ENCODE measurements at places on chromosomes 1 and 21.
A peak's percentile ranks its signal among the peaks of the same experiment; 100 is the strongest.

DNA sequence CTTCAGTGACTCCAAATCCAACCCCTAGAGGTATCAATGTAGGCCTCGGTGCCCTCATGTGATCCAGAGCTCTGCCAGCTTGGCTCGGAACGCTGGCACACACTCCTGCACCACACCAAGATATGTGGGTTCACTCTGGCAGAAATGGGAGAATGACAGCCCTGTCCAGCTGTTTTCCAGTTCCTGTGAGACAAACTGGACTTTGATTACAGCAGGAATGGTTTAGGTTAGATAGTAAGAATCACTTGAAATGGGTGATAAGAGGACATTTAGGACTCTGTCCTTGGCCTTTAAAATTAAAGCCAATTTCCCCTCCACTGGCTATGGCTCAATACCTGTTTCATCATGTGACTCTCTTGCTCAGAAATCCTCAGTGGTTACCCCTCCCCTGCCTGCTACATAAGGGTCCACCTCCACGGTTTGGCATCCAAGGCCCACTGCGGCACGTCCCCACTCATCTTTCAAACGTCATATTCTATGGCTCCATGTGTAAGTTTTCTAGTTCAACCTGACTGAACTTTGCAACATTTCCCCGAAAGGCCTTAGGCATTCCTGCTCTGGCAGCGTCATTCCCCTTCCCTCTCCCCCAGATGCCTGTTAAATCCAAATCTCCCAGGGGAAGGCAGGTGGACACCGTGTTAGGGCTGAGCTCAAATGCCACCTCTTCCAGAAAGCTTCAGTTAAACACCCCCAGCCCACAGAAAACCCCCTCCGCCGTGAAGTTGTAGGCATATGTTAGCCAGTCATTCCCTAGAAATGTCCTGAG is 44.7 kb downstream of the PLEKHA6 start:
- no peak for DNase-seq

- DNase-seq: peak; percentile 23
Observed at GRCh38 chr1:202551683-202552082, 158.6 kb downstream of the SYT2 start.

GRCh38 chr1:99207216-99207615 is 57.1 kb upstream of the PLPPR4 start:
- DNase-seq: no peak

DNA sequence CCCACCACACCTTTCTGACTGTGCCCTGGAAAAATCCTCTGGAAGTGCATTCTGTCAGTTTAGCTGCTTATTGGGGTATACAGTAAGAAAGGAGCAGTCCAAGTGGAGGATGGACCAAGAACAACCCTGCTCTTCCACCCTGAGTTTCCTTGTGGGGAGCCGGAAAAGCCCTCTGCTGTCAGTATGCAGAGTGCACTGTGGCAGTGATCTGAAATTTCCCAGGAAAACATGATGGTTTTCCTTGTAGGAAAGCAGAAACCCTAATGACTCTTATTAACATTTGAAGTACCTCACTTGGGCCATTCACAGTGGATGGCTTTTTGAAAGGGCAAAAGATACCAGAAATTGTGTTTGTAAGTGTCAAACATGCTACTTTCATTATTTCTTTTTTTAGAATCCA is 20.5 kb downstream of the ELAVL4 start:
- no peak for DNase-seq

DNA sequence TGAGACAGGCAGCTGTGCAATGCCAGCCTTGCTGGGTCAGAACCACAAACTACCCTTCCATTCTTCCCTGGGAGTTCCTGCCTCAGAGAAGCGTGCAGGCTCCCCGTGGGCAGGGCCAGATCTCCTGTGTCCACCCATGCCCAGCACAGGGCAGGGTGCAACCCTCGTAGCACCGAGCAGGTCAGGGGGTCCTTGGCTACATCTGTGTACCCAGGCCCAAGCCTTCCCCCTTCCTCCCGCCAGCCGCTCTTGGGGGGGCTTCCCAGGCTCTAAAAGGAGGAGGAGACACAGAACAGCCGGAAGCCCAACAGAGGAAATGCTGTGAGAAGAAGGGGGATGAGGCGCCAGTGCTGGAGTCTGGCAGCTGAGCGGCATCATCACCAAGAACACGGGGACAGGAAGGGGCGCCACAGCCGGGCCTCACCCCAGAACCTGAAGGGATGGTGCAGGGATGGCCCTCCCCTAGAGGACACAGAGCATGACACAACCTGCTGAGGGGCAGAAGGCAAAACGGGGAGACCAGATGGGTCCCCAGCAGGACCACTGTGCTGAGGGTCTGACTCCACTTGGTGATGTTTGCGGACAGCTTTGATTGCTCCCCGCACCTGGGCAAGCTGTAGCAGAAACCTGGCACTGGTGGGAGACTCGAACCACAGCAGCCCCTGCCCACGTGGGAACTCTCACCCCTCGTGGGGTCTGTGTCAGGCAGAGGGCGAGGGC is 233.2 kb downstream of the NPHP4 start:
- no peak for DNase-seq

DNA sequence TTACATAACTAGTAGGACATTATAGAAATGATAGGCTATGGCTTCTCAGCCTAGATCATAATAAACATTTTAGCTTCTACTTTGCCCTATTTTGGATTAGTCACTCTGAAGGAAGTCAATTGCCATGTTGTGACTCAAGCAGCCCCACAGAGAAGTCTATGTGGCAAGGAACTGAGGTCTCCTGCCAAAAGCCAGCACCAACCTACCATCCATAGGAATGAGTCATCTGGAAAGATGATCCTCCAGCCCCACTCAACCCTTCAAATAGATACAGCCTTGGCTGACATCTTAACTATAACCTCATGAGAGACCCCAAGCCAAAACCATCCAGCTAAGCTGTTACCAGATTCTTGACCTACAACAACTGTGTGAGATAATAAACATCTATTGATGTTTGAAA is 76.3 kb upstream of the BEND5 start:
- no peak for DNase-seq

DNA sequence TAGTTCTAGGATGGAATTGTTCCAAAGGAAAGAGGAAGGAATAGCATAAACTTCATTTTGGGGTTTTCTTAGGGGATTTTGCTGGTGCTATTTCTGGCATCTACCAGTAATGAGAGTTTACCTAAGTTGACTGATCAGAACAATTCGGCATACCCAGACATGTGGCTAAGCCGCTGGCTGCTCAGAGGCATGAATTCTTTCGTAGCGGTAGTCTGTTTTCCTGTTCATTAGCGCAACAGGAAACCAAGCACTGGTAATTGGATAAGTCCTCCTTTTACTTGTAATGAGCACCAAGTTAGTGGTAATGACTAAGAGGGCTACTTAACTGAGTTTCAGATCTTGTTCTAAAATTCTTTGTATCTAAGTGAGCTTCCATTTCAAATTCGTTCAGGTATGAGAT is 38.6 kb downstream of the C21orf91 start:
- no peak for DNase-seq

- no peak for DNase-seq
Observed at GRCh38 chr1:168643152-168643551, 66.7 kb downstream of the XCL1 start.

- no peak for DNase-seq
Observed at GRCh38 chr1:118698911-118699310, 289.2 kb downstream of the TBX15 start.

DNA sequence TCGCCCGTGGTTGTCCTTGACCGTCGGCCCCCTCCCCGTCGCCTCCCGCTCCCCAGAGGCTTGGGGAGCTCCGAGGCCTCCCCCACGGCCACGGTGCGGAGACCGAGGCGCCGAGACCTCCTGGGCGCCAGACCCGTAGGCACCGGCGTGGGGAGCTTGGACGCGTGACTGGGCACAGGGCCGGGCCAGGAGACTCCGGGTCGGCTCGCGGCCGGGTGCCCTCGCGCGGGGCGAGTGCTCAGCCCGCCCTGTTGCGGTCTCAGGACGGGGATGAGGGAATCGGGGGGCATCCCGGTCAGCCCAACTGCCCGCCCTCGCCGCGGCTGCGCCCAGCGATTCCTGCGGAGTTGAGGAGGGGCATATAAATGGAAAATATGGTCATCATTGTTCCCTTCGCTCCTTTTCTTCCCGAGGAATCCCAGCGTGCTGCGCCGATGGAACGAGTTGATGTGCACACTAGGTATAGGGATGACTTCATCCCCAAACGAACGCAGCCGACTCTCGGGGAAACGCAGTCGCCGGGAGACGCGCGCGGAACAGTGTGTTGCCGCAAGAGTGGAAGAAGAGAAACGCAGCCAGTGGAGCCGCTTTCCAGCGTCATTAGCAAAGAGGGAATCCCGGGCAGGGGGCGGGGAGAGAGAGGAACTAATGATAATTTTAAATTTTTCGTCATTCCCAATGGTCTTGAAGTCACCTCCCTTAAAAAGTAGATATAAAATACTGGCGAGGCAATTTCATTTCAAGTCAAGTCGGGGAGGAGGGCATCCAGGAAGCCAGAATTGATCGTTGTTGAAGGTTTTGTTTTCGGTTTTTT is 747 bp upstream of the ENAH start:
- peak; percentile 10 for DNase-seq

DNA sequence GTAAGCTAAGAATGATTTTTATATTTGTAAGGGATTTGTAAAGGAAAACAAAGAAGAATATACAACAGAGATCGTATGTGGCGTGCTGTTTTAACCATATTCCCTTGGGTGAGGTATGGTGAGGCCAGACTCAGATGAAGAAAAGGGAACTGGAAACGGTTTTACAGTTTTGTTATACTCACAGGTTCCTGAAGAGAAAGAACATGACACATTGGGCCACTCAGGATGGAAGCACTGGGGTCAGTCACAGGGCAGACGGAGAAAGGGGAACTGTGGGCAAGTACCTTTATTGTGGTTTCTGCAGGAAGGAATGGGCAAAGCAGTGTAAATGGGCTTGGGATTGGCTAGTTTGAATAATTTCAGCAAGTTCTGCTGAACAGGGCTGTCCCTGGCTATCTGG is 177.4 kb downstream of the LBR start:
- DNase-seq: peak; percentile 39

DNA sequence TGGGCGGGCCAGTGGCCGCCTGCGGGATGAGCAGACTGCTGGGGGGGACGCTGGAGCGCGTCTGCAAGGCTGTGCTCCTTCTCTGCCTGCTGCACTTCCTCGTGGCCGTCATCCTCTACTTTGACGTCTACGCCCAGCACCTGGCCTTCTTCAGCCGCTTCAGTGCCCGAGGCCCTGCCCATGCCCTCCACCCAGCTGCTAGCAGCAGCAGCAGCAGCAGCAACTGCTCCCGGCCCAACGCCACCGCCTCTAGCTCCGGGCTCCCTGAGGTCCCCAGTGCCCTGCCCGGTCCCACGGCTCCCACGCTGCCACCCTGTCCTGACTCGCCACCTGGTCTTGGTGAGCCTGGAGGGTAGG is 2.1 kb downstream of the B4GALT2 start:
- no peak for DNase-seq

DNA sequence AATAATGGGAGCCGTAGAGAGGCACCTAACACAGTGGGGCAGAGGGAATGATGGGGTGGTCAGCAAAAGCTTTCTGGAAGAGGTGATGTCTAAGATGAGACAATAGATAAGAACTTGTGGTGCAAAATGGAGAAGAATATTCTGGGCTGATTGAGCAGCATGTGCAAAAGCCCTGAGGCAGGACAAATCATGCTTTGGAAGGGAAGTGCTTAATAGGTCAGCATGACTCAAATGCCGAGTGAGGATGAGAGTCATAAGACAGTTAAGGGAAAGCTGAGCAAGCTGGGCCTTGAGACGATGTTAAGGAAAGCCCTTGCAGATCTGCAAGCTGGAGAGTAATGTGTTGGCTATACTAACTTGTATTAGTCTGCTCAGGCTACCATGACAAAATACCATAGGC is 37.3 kb upstream of the ASB17 start:
- no peak for DNase-seq

- no peak for DNase-seq
Observed at GRCh38 chr1:38088791-38089190, 42.2 kb upstream of the POU3F1 start.

DNA sequence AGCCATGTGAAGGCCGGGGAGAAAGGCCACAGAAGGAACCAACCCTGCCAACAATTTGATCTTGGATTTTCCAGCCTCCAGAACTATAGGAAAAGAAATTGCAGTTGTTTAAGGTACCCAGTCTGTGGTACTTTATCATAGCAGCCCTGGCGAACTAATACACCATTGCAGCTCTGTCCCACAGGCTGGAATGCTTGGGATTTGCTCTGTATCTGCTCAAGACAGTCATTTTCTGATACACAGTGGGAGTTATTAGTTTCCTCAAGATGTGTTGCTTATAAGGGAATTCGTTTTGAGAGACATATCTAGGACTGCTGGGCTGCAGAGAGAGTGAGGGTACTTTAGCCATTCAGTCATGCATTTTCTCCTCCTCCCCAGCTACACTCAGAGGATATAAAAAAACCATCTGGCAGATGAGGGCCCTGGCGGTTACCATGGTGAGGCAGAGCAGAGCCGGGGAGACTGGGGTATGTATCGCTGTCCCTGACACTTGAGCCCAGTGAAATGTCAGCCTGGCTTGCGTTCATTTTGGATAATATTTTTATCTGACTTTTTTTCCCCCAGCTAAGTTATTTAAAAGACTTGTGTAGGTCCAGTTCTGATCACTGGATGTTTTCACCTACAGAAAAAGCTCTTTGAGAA is 104.6 kb downstream of the DIRAS3 start:
- no peak for DNase-seq

DNA sequence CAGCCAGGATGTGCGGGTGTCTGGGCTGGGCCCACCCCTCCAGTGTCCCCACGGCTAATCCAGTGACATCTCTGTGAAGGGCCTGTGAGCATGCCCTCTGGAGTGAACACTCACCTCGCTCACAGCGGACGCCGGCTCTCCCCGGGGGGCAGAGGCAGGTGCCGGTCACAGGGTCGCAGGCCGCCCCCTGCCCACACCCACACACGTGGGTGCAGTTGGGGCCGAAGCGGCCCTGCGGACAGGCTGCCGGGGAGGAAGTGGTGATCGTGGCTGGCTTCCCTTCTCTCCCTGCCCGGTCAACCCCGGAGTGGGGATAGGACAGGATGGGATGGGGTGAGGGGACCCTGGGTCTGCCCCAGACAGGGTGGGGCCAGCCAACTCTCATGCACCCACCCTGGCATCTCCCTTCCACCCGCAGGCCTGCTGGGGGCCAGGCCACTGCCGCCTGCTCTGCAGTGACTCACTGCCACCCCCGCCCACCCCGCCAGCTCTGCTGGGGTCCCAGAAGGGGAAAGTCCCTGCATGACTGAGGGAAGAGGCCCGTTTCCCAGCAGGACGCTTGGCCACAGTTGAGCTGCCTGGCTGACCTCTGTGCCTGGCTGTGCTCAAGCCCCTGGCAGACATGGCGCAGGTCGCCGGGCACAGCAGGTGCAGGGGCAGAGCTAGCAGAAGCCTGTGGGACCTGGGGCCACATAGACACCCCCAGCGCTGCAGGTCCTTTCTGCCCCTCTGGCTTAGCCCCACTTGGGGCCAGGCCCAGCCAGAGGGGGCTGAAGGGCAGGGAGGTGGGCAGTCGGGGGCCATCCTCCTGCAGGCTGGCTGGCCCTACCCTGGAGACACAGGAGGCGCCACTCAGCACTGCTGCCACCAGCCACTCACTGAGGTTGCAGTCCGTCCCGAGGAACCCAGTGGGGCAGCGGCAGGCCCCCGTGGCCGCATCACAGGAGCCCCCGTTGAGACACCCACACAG is 41.6 kb downstream of the ARHGEF16 start:
- DNase-seq: no peak

GRCh38 chr1:32992489-32993323 is 28.1 kb upstream of the RNF19B start:
- peak; percentile 84 for DNase-seq

GRCh38 chr1:230800891-230801840 is 54.0 kb downstream of the CAPN9 start:
- no peak for DNase-seq
